GM12878 (cell line): ENCODE measurements at places on chromosomes 3 and 15. TPM values are rescaled to one million over a fixed set of nuclear protein-coding genes. Genes with fewer than 3 reads are reported as not detected.

Gene ELL3
- total RNA-seq = 12.9 and 15.0 TPM in 2 replicates

- DNase-seq = peak; percentile 21
Measured at GRCh38 chr3:186151077-186151971, 42.4 kb upstream of the ETV5 start.

DNA sequence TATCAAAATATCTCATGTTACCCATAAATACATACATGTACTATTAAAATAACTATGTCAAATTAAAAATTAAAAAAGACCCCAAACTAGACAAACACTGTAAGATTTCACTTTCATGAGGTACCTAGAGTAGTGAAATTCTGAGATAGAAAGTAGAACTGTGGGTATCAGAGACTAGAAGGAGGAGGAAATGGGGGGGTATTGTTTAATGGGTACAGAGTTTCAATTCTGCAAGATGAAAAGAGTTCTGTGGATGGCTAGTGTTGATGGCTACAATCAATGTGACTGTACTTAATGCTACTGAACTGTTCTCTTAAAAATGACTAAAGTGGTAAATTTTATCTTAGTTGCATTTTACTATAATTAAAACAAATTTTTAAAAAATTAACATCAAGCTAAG, 36.6 kb downstream of the RFX7 start:
- peak; percentile 38 for DNase-seq

- DNase-seq = no peak
Measured at GRCh38 chr3:17741621-17742101, 770 bp downstream of the TBC1D5 start.

DNA sequence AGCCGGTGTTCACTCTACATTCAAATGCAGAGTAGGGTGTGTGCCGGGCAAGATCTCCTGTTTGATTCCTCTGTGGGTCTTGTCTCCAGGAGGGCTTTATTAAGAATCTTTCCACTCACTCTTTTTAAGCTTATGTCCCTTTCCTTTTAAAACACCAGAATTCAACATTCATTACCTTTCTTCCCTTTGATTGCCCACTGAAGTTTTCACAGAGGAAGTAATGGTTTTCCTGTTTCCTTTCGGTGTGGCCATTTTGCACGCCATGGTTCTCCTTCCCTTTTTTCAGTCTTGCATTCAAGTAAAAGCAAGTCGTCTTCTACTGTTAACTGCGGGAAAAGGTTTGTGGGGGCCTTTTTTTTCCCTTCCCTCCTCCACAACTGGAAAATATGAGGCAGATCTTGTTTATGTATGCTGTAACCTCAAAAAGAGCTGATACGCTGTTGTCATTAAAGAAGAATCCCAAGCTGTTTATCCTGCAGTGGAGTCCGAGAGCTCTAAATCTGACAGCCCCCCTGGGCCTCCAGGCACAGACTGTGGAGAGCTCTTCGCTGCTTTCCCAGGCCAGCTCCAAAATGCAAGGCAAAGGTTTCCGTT, 40.5 kb downstream of the FILIP1L start:
- no peak for DNase-seq

DNA sequence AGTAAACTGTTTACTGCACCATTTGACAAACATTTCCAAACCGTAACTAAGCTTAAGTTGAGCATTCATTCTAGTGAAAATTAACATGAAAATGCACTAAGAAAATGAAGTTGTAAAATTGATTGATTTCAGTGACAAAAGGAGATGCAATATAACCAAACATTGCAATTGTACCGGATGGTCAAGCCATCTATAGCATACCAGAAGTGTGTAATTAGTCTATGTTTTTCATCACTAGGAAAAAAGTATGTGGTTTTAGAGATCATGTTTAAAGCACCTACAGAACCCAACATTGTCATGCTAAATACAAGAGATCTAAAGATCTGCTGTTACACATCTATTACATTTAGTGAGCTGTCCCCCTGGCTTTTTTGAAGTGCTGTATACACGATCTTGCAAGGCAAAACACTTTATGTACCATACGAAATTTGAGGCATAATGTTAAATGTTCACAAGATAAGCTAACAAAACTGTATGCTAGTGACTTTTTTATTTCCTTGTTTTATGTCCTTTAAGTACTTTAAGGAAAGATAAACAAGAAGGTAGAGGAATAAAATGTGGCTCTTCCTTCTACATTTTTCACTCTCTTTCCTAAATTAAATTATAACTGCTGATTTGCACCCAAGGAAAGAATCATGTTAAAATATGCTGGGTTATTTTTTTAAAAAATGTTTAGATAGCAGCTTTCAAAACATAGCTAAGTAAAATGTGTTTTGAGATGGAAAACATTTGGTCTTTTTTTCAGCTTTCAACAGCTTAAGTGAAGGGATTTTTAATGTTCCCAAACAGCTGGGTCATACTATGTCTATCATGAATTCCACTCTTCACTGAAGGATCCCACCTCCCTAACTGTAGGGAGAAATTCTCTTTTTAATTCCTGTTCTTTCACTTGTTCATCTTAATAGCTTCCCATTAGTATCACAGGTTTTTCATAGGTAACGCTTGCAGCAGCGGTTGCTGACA, 498.0 kb downstream of the MECOM start:
- DNase-seq = no peak

Gene BBX
- total RNA-seq = 25.4 and 31.8 TPM in 2 replicates

DNA sequence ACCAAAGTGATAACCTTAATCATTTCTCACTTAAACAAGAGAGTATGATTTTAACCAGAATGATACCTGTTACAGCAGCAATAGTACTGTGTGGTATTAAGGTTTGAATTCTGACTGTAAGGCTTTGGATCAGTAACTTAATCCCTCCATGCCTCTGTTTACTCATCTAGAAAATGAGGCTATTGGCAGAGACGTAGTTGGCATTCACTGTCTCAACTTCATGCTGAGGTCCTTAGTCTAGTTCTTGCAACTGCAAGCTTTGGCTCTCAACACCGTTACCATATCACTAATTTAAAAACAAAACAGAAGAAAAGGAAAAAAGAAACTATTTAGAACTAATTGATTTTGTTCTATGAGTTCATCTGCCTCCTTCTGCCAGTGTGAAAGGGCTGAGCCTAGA, 875.4 kb downstream of the MCTP2 start:
- no peak for DNase-seq

DNA sequence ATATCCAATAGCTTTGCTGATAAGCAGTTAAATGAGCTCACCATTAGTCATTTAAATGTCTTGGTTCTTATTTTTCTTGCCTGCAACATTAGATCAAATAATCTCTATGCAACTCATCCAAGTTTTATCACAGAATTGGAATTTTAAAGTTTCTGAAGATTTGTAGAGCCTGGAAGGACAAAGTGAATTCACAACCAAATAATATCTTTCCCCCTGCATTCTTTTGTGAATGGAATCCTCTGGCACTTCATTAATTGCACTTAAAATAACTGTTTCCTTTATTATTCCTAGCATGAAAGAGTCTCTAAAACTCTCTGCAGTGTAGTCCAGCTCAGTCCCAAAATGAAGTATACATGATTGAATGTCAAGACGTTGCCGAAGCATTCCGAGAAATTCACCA, 345.6 kb upstream of the TGFBR2 start:
- no peak for DNase-seq

- DNase-seq = no peak
Measured at GRCh38 chr3:184586851-184587250, 25.3 kb downstream of the EPHB3 start.

DNA sequence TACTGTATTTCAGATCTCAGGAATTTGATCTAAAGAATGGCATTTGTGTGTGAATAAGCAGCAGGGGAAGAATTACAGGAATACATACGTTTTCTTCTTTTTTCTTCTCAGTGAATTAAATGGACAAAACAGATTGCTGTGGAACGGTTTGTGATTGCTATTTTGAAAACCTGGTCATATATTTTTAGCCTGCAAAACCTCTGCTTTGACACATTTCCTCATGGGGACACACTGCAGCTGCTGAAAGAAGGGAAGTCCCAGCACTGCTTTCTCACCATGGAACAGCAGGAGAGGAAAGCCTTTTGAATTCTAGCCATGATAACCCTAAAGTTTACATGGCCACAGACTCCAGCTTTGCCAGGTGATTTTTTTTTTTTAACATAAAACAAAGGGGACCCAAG, 315.0 kb downstream of the OXSM start:
- DNase-seq = peak; percentile 12

Gene GLDN
- total RNA-seq = 0.13 TPM in 1 of 2 replicates, not detected in the other

Gene NANOGP8
- not detected in 2 replicates for total RNA-seq

Gene INAFM2
- 5.2 and 8.1 TPM in 2 replicates for total RNA-seq

- no peak for DNase-seq
Measured at GRCh38 chr3:54574906-54575617, 352.8 kb downstream of the LRTM1 start.

- DNase-seq = no peak
Measured at GRCh38 chr15:47924381-47924780, 196.4 kb upstream of the SLC24A5 start.

Gene SCN11A
- not detected in 2 replicates for total RNA-seq

DNA sequence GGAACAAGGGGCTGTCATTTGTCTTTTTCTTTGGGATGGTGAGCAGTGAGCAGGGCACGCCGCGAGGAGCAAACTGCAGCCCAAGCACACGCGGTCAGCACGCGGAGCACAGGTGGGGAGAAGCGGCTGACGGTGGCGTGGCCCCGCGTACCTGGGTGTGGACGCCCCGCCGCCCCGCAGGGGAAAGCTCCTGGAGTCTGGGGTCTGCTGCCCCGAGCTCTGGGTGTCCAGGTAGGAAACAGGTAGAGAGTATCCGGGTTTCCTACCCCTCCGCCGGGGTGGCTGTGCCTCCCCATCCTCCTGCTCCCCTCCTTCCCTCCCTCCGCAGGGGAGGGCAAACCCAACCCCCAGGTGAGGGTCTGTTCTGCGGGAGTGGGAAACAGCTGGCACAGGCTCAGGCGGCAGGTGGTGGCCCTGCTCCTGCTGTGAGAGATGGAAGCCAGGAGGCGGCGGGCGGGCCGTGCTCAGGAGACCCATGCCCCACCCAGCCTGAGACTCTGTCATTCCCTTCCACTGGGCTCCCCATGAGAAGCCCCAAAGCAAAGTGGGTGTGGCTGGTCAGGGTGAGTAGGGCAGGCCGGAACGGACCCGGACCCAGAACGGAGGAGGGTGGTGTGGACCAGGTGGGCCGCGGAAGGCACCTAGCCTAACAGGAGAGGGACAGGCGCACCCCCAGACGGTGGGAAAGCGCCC, 56.9 kb upstream of the CGNL1 start:
- DNase-seq = no peak

GRCh38 chr3:39177708-39178332, 14.6 kb downstream of the XIRP1 start:
- peak; percentile 43 for DNase-seq

Gene ATP2B2
- not detected in 2 replicates for total RNA-seq

- no peak for DNase-seq
Measured at GRCh38 chr3:164222197-164222596, 856.1 kb downstream of the SI start.

GRCh38 chr3:47565734-47566550, 12.7 kb downstream of the CSPG5 start:
- no peak for DNase-seq

Gene PLD1
- 7.5 and 7.8 TPM in 2 replicates for total RNA-seq

Gene ACKR4
- total RNA-seq = 0.10 TPM in 1 of 2 replicates, not detected in the other

Gene PLA2G4D
- not detected in 2 replicates for total RNA-seq

DNA sequence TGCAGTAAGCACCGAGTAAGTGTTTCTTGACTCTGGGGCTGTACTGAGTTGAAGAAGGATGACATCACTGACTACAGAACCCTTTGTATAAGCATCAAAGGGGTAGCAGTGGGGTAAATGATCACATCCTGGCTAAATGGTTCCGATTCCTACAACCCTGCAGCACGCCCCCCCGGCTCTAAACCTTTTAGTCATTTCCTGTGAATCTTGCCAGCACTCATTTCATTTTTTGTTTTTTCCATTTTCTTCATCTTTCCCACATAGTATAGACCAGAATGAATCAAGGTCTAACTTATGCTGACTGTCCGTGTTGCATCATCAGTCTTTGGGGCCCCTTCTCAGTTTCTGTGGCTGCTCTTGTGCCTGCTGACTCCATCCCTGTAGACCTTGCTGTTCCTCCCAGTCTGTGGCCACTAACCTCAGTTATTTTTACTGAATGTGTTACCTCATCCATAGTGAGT, 383.1 kb upstream of the TPRG1 start:
- no peak for DNase-seq

GRCh38 chr3:72152551-72153476, 367.9 kb upstream of the PROK2 start:
- DNase-seq = no peak

DNA sequence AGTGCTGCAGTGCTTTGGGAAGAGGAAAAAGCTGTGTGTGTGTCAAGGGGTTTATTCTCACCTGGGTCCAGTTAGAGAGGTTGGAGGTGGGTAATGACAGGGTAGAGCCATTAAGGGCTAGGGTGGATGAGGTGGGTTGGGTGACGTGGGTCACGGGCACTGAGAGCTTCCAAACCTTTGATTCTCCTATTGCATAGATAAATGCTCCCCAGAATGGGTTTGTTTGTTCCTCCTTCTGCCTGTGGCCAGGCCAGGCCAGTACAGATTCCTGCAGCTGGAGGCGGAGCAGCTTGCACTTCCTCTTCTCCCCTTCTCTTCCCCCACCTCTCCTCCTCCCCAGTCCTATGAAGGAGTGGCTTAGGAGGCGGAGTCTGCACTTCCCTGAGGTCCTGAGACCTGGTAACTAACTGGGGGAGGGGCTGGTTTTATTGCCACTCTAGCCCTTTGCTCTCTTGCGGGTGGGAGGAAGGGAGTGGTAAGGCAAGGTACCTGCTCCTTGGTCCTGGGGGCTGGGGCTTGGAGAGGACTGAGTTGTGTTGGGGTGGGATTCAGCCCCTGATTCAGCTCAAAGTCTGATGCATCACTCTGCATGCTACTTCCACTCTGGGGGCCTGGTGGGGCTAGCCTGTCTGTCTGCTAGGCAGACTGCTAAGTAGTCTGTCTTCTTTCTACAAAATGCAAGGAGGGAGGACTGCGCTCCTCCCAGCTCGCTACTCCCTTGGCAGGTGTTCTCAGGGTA, 3.5 kb downstream of the SPINT1 start:
- DNase-seq = peak; percentile 57

Gene RPP25
- total RNA-seq = 8.1 and 8.9 TPM in 2 replicates

Gene GPR149
- total RNA-seq = not detected in 2 replicates

- DNase-seq = no peak
Measured at GRCh38 chr15:98700519-98700918, 52.2 kb downstream of the IGF1R start.

- no peak for DNase-seq
Measured at GRCh38 chr3:174792864-174793263, 66.3 kb upstream of the NAALADL2 start.

DNA sequence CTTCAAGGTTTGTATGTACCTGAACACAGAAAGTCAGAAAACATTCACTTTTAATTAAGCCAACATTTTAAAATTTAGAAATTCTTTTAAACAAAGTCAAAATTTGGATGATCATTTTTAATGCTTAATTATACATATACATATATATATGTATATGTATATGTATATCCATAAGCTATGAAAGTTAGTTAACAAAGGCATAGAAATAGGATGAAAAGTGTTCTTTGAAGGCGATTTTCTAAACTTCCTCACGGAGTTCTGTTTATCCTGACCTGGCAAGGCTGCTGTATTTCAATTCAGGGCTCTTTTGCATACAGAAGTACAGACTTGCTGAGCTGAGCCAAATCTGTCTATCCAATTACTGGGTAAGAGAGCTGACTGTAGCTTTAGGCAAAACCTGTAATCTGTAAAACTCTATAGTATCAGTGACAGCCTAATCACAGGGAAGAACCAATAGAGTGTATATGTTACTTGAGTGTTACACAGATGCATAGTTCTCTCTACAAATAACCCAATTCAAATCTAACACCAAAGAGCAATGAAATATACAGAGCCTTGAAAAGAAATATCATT, 32.1 kb upstream of the THRB start:
- DNase-seq = no peak

GRCh38 chr3:134462331-134462941, 23.3 kb downstream of the ANAPC13 start:
- no peak for DNase-seq
